GM12891 (cell line): ENCODE measurements at places on chromosomes 12 and 14.

- no peak for DNase-seq
Observed at GRCh38 chr12:48998497-48999353, 450 bp downstream of the DDN start.

GRCh38 chr12:91985002-91985787, 160.5 kb downstream of the BTG1 start:
- DNase-seq, result no peak

- DNase-seq, result no peak
Observed at GRCh38 chr12:118073768-118074167, 12.8 kb upstream of the WSB2 start.

DNA sequence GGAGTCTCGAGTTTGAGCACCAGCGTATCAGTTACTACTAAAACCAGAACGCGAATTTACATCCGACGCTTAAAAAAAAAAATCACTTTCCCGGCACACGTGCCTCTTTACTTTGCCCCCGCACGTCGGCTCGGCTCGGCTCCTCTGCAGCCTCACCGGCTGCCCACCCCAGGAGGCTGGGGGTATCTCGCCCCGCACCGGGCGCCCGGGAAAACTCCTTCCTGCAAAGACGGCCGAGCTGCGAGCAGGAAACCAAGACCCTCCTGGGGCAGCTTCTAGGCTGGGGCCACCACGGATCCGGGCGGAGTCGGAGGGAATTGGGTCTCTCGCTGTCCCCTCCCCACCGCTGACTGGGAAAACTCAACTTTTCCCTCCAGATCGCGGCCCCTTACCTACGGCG, 610 bp downstream of the VSIG10 start:
- no peak for DNase-seq

DNA sequence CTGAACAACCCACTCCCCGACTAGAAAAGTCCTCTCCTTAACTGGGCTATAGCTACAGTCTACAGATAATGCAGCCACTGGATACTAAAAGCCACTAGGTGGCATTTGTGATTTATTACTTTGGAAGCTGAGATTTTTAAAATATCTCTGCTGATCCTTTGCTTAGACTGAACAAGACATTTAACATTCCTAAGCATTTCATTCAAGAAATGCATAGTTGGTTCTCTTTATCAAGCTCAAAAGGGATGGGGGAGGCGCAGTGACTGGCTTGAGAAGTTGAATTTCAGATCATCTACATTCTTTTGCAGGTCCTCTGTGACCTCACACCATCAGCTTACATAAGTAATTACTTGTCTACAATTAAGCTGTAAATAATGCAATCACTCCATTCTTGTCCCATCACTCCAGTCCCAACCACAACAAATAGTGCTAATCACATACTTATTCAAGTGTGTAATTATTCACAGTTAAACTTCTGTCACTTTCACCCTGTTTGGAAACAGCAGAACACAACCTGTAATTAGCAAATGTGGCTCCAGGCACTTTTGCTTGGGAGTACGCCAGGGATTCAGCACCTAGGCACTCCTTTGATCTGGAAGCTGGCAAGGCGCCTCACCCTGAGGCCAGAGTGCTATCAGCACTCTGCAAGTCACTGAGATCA, 203.6 kb downstream of the NOVA1 start:
- no peak for DNase-seq

DNA sequence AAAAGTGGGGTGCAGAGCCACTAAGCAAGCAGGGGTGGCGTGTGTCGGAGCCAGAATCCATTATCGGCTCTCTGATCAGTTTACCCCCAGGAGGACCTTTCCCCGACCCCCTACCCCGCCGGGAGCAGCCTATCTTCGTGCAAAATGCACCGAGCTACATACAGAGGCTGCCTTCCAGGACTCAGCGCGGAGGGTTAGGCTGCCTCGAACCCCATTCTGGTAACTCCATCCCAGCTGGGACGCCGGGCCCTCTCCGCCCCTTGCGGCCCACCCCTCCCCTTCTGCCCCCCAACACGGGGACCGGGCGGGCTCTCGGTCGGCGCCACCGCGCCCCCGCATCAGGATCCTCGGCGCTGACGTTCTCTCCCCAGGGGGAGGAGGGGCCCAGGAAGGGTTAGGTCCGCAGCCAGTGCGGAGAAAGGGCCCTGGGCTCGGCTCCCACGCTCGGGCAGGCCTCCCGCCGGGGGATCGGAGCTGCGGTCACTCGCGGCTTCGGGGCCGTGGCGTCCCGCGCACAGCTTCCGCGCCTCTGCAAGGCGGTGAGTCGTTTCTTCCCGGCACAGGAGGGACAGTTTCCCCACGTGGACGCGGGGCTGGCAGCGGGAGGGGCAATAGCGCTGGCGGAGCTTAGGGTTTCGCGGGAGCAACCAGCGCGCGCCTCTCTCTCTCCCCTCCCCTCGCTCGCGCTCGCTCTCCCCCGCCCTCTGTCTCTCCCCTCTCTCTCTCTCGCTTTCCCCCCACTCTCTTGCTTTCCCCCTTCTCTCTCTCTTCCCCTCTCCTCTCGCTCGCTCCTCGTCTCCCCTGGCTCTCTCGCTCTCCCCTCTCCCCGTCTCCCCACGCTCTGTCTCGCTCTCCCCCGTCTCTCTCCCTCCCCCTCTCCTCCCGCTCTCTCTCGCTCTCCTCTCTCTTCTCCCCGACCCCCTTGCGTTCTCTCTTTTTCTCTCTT, 12.5 kb upstream of the MAP3K9 start:
- DNase-seq, result peak; percentile 56

DNA sequence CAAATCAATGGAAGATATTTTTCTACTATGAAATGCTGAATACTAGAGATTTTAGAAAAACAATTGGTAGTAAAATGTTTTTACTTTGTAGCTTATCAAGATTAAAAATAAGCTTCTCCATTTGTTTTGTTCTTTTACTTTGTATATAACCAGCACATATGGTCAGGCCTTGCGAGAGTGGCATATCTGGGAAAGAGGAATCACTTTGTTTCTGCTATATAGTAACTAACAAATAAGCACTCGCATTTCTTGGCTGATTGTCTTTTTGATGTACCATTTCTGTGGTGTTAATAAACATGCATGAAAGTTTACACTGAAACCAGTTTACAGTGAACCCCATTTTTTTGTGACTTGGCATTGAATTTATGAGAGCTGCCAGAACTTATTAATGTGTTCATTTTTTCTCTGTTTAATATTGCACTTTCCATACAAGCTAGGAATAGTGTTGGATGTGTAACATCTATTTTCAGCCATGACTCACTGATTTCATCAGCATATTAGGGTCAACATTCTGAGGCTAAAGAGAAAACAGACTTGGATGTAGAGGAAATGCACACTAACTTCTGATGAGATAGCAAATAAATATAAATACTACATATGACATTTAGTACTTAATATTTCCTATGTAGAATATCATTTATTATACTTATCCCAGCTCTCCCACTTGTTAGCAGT, 635.5 kb downstream of the KCNH5 start:
- no peak for DNase-seq

DNA sequence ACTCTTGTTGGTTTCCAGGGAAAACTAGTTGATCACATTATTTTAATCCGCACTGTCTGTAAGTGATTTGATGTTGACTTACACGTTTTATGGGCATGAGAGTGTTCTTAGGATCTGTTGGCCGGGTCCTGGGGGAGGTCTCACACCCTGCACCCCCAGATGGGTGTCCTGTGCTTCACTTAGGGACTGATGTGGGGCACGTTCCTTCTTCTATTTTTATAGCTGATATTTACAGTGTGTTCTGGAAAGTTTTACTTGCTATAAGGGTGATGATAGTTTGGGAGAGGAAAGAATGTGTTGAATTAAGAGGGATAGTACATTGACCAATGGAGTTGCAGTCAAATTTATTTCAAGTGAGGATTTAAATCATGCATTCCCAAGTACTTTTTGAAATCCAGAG, 96.5 kb upstream of the DYNC1H1 start:
- no peak for DNase-seq

DNA sequence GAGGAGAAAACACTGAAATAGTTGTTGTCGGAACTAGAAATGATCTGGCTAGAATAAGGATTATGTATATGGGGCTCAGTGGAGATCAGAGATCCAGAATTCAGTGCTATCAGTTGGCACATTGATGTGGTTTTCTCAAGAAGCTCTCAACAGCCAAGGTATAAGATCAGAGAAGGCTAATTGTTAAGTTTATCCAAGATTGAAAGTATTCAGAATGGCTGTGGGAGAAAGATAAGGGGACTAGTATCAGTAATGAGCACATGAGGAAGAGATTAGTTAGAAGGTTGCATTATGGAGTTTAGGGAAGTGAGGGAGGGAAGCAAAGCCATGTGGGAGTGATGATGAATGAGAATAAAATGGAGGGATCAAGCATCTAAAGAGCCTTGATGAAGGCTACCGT, 128.1 kb upstream of the MIS18BP1 start:
- no peak for DNase-seq

GRCh38 chr14:22084393-22085281, 411.0 kb upstream of the OR4E1 start:
- no peak for DNase-seq

GRCh38 chr12:32448586-32448985, 49.2 kb downstream of the FGD4 start:
- DNase-seq, result no peak

DNA sequence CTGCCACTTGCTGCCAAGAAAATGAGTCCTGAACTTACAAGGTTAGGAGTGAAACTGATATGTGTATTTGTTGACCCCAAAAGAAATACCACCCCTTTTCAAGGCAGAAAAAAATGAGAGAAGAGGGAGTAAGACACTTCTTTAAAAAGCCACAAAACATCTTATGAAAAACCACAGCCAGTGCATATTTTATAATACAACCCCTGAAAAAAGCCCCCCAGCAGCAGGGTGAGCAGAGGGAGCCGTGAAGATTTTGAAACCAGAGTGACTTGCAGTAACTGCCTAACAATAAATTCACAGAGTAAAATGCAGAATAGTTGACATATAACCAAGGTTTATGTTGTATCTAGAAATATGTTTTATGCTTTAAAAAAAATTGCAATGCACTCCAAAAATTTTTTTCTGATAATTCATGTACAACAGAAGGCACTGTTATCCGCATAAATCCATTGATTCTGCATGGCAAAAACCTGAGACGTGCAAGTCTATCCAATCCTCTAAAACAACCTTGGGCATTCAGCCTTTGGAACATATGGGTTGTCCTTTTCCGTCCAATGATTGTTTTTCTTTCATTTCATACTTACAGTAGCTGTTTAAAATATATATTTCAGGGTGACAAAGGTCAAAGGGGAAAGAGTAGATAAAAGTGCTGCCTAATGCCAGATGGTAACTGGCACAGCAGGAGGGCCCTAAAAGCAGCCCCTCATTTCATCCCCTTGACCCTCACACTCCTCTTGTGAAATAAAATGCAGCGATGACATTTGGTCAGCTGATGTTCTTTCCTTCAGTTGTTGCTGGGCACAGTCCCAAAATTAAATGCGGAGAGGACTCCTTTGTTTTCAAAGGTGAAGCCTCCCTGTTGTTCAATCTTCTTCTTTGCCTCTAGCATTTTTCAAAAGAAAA, 65.3 kb downstream of the IPO8 start:
- no peak for DNase-seq

DNA sequence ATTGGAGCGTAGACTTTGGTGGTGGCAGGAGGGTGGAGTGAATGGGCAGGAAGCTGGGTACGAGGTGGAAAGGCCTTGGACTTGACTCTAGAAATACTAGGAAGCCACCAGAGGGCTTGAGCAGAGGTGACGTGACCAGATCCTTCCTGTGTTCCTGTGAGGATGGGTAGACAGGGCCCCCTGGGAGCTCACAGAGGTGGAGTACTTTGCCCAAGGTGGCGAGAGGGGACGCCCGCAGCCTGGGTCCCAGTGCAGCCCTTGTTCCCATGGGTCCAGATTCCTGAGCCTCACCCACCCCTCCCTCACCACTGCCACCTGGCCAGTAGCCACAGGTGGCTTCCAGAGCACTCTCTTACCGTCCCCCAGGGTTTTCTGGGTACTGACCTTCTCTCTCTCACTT, 89.8 kb downstream of the KIF26A start:
- no peak for DNase-seq
